SHP77 (cell line): ENCODE measurements at places on chromosomes 2 and 18.

DNA sequence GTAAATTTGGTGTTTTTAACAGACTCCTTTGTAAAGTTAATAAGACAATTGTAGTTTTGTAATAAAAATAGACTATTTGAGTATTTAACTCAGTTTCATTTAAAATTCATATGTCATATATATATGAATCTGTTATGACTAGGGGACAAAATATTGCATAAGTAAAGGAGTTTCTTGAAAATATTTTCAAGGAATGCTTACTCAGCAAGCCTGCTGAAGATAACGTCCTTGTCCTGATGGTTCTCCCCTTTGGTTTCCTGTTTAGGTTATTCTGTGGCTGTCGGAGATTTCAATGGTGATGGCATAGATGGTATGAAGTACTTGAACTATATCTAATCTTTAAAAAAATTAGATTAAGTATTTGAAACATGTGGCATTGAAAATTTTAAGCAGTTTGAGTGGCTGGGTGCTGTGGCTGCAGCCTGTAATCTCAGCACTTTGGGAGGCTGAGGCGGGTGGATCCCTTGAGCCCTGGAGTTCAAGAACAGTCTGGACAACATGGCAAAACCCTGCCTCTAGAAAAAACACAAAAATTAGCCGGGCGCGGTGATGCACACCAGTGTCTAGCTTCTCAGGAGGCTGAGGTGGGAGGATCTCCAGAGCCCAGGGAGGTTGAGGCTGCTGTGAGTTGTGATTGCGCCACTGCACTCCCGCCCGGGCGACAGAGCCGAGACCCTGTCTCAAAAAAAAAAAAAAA, 47.1 kb downstream of the ITGAV start:
- no peak for DNase-seq

- DNase-seq: no peak
Observed at GRCh38 chr2:142056784-142057183, 74.0 kb downstream of the LRP1B start.

- no peak for DNase-seq
Observed at GRCh38 chr2:238136820-238137537, 1.5 kb upstream of the KLHL30 start.

DNA sequence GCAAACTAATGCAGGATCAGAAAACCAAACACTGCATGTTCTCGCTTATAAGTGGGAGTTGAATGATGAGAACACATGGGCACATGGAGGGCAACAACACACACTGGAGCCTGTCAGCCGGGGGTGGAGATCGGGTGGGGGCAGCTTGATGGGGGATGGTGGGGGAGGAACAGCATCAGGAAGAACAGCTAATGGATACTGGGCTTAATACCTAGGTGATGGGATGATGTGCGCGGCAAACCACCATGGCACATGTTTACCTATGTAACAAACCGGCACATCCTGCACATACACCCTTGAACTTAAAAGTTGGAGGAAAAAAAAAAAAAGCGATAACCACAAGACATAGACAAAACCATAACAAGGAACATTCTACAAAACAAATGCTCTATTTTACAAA, 10.4 kb downstream of the CHMP3 start:
- no peak for DNase-seq

- DNase-seq: no peak
Observed at GRCh38 chr2:169765523-169765922, 31.9 kb downstream of the KLHL23 start.

DNA sequence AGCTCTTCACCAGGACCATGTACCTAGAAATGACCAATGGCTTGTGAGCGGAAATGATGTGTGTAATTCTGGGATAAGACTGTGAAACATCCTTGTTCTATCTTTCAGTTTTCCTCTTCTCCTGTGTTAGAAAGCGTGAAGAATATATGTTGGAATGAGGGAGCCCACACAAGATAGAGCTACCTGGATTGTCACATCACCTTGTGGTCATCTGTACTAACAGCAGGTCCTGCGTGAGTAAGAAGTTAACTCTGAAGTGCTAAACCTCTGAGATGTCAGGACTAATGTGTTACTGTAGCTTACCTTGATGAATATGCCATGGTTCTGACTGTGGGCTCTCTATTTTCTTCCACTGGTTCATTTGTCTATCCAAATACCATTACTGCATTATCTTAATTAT, 75.6 kb downstream of the FASTKD2 start:
- no peak for DNase-seq

DNA sequence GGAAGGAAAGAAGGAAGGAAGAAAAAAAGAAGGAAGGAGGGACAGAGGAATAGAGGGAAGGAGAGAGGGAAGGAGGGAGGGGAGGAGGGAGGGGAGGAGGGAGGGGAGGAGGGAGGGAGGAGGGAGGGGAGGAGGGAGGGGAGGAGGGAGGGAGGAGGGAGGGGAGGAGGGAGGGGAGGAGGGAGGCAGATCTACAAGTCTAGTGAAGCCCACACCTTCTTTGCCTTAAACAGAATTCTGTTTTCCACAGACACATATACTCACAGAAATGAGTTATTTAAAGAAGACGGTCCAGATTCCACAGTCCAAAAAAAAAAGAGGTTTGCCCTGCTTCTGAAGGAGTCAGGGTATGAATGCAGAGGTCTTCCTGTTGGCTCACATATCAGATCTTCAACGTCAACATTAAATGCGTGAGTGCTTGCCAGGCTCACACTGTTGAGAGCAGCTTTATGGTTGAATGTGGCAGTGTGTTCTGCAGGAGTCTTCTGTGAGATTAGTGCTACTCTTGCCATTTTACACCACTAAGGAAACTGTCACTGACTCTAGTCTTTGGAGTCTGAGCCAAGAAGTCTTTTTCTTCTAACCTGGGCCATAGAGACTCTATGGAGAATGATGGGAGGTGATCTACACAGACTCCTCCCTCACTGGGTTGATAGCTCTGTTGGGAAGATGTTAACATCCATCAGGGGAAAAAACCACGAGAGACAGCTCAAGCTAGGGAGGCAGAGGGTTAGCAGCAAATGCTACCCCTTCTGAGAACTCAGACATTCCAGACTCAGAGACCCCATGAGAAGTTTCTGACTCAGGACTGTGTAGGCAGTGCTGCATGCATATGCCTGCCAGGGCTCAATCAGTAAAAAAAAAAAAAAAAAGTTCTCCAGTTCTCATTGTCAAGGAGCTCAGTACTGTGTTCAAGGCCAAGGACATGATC, 23.3 kb downstream of the PAX8 start:
- DNase-seq: no peak

DNA sequence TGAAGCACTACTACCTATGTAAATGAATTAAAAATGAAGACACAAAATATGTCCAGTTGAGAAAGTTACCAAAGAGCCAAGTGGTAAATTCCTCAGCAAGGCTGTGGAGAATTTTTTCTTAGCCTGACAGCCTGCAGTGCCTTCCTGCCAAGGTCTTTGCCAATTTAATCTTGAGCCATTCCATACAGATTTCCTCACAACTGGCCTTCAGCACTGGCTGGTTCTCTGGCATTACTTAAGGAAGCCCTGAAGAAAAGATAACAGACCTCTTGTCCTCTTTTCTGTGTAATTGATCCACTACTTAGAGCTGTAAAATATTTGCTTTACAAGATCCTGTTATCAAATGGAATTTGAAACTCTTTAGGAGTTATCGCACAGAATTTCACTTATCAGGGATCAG, 334.2 kb upstream of the LRRTM1 start:
- DNase-seq: no peak

GRCh38 chr2:200189964-200190363, 116.5 kb upstream of the SPATS2L start:
- DNase-seq: no peak

DNA sequence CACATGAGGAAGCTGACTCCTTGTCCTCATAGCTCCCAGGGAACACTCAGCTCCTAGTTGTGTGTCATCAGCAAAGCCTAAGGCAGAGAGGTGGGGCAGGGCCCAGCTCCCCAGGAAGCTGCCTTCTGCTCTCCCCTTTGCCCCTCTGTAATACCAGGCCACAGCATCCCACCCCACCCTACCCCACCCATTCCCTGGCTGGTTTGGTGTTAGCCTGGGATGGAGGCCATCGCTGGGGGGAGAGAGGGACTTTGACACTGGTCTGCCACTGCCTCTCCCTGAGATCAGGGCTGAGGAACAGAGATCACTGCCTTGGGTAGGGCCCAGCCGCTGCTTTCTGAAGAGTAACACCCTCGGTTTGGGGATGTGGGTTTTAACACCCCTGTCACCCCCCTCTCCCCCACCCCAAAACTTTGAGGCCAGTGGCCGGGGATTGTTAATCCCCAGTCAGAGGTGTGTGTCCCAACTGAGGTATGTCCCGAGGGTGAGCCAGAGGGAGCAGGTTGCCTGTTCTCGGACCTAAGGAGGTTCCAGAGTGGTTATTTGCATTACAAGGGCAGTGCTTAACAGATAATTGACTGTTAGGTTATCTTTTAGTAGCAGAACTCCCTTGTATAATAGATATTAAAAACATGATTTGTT, 41.4 kb downstream of the TET3 start:
- DNase-seq: no peak

GRCh38 chr2:204364860-204365535, 180.3 kb upstream of the PARD3B start:
- no peak for DNase-seq

- no peak for DNase-seq
Observed at GRCh38 chr2:27973592-27973991, 83.1 kb downstream of the BABAM2 start.

GRCh38 chr18:24414349-24415003, 12.0 kb upstream of the IMPACT start:
- no peak for DNase-seq

- DNase-seq: no peak
Observed at GRCh38 chr2:168119515-168120141, 127.8 kb downstream of the STK39 start.

- DNase-seq: no peak
Observed at GRCh38 chr18:63160172-63160995, 159.2 kb downstream of the BCL2 start.
